ENCODE measurements at places on chromosomes 12 and 14.

DNA sequence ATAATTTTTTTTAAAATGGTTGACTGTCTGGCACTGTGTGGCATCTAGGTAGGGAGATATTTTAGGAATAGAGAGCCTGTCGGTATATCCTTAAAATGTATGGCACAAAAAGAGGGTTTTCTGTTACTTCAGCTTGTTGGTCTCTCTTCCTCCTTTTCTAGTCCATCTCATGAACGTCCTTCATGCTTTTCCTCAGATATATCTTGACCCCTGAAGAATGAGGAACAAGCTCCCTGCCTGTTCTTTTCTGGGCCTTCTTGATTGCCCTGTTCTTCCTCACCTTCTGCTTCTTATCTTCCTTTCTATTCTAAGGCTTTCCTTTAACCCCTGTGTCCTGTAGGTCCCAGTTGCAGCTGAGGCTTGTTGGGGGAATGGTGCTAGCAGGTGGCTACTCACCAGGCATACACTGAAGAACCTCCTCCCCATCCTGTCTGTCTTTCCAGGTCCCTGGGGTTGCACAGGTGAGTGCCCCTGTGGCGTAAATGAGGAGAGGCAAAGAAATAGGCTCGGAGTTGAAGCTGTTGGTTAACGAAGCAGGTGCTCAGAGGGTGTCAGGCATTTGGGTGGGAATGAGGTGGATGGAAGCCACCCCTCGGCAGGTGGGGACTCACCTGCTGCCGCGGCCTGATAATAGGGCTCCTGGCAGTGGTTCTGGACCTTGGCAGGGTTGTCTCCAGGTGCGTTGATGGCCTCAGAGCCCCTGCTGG lies 7.2 kb upstream of the C1R start:
- H3K27me3 ChIP-seq, result no peaks in the 10 kb centered on the region
- H3K4me1 ChIP-seq, result peaks cover 8% of the 10 kb centered on the region
- no peak for DNase-seq
- H3K36me3 ChIP-seq, result peaks cover 19% of the 10 kb centered on the region
- H3K27ac ChIP-seq, result no peak overlapping the region

DNA sequence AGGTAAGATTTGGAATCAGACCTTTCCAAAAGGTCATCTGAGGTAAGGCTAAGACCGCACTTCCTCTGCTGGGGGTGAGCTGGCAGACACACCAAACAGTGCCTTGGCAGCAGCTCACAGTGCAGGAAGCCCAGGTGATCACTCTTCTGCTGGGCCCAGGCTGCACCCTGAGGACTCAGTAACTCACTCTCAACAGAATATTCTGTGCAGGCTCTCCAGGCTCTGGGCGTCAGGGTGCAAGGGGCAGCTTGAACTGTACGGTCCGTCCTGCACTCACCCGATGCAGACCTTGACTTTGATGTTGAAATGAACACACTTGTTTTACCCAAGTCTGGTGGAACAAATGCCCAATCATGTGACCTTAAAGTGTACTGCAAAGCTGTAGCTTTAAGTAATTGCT lies 6.0 kb downstream of the ALKBH2 start:
- no peak for DNase-seq
- no peak overlapping the region for H3K27ac ChIP-seq
- H3K36me3 ChIP-seq, result peaks cover 20% of the 10 kb centered on the region
- peaks cover 7% of the 10 kb centered on the region for H3K4me1 ChIP-seq
- H3K27me3 ChIP-seq, result no peaks in the 10 kb centered on the region

- no peak overlapping the region for H3K27ac ChIP-seq
- no peak overlapping the region for H3K4me3 ChIP-seq
- H3K4me1 ChIP-seq, result no peaks in the 10 kb centered on the region
- peaks cover 2% of the 10 kb centered on the region for H3K36me3 ChIP-seq
Measured at GRCh38 chr12:75632442-75632841, 121.0 kb upstream of the KRR1 start.

DNA sequence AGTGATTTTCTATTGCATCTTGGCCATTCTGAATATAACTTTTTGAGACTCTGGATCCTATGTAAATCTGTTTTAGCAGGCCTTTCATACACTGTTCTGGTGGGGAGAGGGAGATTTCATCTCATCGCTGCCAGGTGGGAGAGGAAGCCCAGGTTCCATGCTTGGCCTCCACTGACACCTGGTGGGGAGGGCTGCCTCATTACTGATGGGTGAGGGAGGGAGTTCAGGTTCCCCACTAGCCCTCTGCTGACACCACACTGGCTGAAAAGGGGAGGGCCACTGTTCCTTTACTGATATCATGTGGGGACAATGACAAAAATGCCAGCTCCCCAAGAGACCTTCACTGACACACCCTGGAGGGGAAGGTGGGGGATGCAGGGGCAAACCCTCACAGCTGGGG lies 2.4 kb upstream of the GALNT8 start:
- H3K4me3 ChIP-seq, result no peak overlapping the region

- H3K27me3 ChIP-seq, result peaks cover 1% of the 10 kb centered on the region
- DNase-seq, result no peak
- H3K4me1 ChIP-seq, result peaks cover 21% of the 10 kb centered on the region
- peak overlapping the region; percentile 97 for H3K27ac ChIP-seq
Measured at GRCh38 chr12:8696442-8697090, 1.2 kb upstream of the RIMKLB start.

DNA sequence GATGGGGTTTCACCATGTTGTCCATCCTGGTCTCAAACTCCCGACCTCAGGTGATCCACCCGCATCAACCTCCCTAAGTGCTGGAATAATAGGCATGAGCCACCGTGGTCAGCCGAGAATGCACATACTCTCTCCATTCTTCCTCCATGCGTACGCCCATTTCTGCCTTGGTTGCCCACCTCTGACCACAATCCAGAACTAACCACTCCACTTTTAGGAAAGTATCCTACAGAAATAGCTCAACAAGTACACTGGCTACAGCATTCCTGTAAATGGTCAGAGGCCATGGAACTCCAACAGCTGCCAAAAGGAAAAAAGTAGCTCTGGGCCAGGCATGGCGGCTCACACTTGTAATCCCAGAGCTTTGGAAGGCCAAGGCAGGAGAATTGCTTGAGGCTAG lies 60.7 kb downstream of the IRF2BPL start:
- DNase-seq, result no peak
- H3K27me3 ChIP-seq, result no peaks in the 10 kb centered on the region
- H3K36me3 ChIP-seq, result no peaks in the 10 kb centered on the region
- H3K27ac ChIP-seq, result no peak overlapping the region

- no peak within 1 kb of the TSS for H3K4me3 ChIP-seq
- no peak within 1 kb of the TSS for H3K27ac ChIP-seq
- DNase-seq, result no peak
Measured at GRCh38 chr14:60485598-60486251, at the start of gene C14orf39. C14orf39 (minus strand) TSS chr14:60486063; CDS start chr14:60485078, 985 bp downstream.

GRCh38 chr12:30927222-30927611 lies 669 bp downstream of the TSPAN11 start:
- no peak overlapping the region for H3K4me3 ChIP-seq
- DNase-seq, result no peak
- no peaks in the 10 kb centered on the region for H3K4me1 ChIP-seq
- no peak overlapping the region for H3K27ac ChIP-seq
- H3K36me3 ChIP-seq, result no peaks in the 10 kb centered on the region

- DNase-seq, result no peak
- H3K4me3 ChIP-seq, result no peak overlapping the region
- H3K36me3 ChIP-seq, result no peaks in the 10 kb centered on the region
- H3K4me1 ChIP-seq, result no peaks in the 10 kb centered on the region
- no peak overlapping the region for H3K27ac ChIP-seq
Measured at GRCh38 chr14:32407130-32407529, 78.0 kb downstream of the AKAP6 start.

- no peak overlapping the region for H3K4me3 ChIP-seq
- peaks cover 37% of the 10 kb centered on the region for H3K4me1 ChIP-seq
- H3K27me3 ChIP-seq, result no peaks in the 10 kb centered on the region
Measured at GRCh38 chr14:52693036-52693435, 2.3 kb downstream of the ERO1A start.

DNA sequence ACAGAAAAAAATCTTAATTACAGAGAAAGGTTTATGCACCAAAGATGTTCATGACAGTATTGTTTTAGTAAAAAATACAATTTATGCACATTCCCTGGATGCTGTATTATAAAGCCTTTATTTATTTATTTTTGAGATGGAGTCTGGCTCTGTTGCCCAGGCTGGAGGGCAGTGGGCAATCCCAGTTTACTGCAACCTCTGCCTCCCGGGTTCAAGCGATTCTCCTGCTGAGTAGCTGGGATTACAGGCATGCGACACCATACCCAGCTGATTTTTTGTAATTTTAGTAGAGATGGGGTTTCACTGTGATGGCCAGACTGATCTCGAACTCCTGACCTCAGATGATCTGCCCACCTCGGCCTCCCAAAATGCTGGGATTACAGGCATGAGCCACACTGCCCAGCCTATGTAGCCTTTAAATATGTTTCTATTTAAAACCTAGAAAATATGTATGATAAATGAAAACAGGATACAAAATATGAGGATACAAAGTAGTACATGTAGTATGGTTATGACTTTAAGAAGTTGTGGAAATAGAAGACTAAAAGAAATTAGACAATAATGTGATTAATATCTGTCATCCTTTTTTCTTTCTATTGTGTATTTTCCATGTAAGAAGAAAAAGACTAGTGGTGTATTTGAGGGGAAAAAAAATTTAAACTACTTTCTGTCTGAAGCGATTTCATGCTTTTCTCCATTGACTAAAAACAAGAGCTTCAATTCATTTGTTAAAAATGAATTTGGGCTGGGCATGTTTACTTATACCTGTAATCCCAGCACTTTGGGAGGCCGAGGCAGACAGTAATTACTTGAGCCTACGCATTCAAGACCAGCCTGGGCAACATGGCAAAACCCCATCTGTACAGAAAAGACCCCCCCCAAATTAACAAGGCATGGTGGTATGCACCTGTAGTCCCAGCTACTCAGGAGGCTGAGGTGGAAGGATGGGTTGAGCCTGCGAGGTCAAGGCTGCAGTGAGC lies 13.1 kb downstream of the ATF1 start:
- no peak for DNase-seq
- H3K27me3 ChIP-seq, result no peaks in the 10 kb centered on the region
- H3K36me3 ChIP-seq, result peaks cover 18% of the 10 kb centered on the region
- H3K4me1 ChIP-seq, result peaks cover 9% of the 10 kb centered on the region

DNA sequence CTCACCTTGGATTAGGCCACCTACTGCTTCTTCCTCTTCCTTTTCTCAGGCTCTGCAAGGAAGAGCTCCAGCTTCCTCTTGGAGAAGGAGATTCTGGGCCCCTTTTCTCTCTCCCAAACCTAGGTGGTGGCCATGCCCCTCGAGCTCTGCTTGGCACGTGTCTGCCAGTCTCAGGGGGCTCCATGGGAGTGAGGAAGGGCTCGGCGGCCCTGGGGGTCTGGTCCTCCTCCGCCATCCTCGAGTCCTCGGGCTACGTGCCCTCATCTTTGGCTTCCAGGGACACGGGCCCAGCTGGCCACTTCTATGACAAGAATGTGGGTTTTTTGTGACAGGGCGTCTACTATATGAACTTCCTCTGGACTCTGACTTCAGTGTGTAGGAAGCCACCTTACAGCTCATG lies 34.3 kb downstream of the HSP90AA1 start:
- H3K4me1 ChIP-seq, result no peaks in the 10 kb centered on the region
- no peak for DNase-seq
- no peak overlapping the region for H3K27ac ChIP-seq
- peaks cover 28% of the 10 kb centered on the region for H3K36me3 ChIP-seq
- no peak overlapping the region for H3K4me3 ChIP-seq

DNA sequence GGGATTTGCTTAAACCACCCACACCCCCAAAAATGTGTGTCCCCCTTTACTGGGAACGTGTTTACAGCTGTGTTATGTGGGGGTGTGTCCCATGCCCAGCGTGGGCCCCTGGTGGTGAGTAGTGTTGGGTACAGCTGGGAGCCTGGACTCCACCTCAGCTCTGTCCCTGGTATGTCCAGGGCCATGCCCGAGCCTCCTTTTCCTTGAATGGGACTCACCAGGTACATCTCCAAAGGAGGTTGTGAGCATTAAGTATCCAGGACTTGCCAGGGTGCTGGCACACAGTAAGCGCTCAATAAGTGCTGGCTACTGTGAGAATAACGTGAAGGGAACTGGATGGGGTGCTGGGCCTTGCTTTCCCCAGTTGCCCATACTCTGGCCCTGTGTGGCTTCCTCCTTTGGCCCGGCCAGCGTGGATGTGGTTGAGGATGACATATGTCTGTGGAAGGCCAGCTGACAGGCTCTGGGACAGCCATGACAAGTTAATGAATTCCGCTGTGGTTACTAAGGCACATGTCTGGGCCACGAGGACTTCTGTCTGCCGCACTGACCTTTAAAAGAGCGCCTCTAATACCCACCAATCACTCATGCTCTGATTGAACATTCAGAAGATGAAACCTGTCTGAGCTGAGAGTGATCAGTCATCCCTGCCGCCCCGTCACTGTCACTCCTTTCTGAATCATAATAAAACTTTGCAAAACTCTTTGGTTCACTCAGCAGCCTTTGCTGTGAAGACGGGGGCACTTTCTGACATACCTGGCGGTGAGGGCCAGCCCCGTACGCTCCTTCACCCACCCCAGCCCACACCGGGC lies 74.7 kb downstream of the DIO3 start:
- DNase-seq, result no peak
- H3K27ac ChIP-seq, result no peak overlapping the region
- no peaks in the 10 kb centered on the region for H3K36me3 ChIP-seq
- peaks cover 18% of the 10 kb centered on the region for H3K27me3 ChIP-seq

GRCh38 chr14:99722741-99723140 lies 38.6 kb downstream of the CYP46A1 start:
- H3K4me1 ChIP-seq, result peaks cover 6% of the 10 kb centered on the region
- H3K27me3 ChIP-seq, result peaks cover 23% of the 10 kb centered on the region
- peaks cover 3% of the 10 kb centered on the region for H3K36me3 ChIP-seq
- no peak overlapping the region for H3K4me3 ChIP-seq
- DNase-seq, result no peak

Measured in memory B cell (primary cell).